ENCODE measurements at places on chromosomes 6 and 20.

DNA sequence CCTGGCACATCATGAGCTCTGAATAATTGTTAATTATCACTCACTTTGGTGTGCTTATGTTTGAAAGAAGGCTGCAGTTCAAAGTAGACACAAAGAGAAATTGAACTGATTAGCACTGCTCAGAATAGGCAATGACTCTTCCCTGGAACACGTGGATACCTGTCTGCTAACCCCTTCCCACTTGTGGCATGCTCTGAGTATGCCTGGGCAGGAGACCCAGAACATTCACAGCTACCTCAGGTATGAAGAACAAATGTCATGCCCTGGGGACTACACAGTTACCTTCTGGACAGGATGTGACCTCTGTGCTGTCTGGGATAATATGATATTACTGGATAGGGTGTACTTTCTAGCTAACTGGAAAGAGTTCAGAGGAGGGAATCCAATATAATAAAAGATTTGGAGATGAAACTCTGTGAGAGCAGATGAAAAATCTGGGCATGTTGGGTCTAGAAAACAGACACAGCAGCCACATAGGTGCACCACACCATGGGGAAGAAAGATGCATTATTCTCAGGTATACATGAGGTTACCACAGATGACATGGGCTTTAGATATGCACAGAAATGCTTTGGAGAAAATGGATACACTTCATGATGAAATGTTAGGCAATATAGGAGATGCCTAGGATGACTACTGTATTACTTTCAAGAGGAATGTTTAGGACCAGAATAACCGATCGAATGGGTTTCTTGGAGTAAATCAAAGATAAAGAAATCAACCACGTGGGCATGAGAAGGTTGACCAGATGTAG, 324.2 kb upstream of the PREP start:
- DNase-seq = peak; percentile 35

- DNase-seq = peak; percentile 60
Observed at GRCh38 chr6:153170511-153170910, 39.4 kb upstream of the RGS17 start.

DNA sequence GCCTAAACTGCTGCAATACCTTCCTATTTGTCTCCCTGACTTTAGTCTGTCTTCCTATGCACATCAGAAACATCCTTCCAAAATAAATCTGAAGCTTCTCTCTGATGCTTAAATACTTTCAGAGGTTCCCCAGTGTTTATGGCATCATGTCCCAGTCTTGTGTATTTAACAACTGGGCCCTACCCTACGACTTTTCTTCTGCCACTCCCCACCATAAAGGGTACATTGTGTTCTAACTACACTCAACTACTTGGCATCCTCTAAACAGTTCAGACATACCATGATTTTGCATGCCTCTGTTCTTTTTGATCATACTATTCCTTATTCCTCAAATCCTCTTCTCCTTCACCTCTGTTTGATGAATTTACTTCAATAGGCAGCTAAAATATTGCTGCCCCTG, 143.0 kb upstream of the KCNK16 start:
- DNase-seq = no peak

DNA sequence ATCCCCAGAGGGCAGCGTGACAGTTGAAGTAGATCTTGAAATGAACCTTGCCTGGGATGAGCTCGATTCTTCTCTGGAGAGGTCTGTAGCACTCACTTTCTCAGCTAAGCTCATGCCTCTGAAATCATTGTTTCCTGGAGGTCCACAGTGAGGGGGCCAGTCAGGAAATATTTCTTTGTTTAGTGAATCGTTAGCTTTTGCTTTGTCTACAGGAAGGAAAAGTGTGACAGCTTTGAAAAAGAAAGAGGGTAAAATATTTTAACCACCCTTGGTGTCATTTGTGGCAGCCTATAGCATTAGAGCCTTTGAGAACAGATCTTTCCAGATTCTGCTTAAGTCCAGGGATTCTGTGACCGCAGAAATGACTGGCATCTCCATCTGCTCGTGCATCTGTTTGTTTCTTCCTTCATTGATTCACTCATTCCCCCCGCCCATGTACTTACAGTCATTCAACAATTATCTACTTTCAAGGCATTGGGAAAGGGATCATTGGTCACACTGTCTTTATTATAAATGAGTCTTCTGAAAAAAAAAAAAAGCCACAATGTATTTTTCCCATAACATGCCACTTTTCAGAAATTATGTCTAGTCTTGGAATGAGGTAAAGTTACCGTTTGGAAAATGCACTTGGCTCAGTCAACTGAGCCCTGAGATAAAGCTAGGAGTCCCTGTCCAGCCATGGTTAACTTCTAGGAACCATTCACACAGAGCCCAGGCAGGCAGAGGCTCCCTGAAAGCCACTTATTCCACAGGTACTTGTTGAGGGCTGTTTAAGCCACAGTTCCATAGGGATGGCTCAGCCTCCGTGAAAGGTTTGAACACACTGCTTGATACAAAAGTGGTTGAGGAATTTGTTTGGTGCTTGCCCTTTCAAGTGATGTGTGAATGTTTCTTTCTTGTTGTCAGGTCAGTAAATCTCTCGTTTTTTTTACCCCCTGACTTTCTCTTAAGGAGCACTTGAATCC, 86.0 kb downstream of the TIAM2 start:
- DNase-seq = peak; percentile 80

DNA sequence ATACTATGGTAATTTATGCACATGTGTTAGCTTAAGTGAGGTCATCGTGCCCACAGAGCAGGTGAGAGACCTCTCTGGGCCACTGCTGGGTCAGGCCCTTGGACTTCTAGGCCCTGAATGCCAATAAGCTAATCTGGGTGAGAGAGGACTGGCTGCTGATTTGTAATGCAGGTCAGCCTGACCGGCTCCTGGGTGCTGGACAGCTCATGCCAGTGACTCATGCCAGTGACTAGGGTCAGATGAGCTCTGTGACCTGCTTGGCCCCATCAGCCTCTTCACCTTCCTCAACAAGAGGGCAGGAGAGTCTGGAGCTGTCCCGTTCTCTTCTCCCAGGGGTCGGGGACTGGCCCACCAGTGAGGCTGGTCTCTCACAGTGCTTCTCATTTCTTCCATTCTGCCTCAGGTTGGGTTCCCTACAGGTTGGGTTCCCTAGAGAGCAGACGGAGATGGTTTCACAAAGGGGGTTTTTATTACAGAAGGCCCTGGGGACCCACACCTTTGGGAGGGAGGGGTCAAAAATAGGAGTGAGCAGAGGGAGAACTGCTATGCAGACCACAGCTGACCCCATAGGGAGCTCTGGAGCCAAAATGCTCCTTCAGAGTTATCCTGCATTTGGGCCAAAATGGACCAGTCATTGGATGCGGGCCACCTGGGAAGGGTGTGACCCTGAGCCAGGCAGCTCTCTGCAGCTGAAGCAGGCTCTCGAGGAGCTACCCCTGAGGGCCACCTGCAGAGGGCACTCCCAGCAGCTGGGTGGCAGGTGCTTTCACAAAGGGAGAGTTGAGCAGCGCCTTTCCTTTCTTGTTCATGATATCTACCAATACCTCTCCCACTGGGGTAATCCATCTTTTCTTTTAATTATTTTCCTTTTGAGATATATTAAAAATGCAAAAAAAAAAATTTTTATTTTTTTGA, 2.2 kb upstream of the OXT start:
- no peak for DNase-seq

DNA sequence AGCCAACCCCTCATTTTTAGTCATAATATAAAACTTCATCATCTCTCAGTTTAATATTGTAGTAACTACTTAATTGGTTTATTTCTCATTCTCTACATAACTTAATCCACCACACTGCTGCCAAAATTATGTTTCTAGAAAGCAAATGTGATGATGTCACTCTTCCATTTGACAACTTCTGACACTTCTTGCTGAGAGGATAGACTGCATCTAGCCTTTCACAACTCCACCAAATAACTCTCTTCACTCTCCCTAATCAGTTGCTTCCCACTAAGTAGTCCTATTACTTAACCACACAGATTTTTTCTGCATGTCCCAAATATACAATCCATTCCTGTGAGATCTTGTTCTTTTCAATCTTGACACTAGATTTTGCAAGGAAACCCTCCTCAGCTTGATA, 951.3 kb downstream of the EPHA7 start:
- DNase-seq = no peak

DNA sequence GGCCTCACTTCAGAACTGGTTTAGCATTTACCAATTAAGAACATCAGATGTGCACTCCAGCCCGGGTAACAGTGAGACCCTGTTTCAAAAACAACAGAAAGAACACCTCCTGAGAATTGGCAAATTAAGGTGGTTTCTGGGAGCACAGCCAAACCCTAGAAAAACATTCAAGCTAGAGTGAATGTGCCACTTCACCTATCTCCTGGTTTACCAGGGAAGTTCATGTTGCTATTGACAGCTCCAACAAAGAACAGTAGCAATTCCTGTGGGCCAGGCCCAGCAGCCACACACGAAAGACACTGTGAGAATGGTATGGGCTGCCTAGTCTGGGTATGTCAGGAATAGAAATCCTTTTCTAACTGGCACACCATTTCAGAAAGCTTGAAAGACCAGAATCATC, 4.9 kb downstream of the POLR1C start:
- no peak for DNase-seq

DNA sequence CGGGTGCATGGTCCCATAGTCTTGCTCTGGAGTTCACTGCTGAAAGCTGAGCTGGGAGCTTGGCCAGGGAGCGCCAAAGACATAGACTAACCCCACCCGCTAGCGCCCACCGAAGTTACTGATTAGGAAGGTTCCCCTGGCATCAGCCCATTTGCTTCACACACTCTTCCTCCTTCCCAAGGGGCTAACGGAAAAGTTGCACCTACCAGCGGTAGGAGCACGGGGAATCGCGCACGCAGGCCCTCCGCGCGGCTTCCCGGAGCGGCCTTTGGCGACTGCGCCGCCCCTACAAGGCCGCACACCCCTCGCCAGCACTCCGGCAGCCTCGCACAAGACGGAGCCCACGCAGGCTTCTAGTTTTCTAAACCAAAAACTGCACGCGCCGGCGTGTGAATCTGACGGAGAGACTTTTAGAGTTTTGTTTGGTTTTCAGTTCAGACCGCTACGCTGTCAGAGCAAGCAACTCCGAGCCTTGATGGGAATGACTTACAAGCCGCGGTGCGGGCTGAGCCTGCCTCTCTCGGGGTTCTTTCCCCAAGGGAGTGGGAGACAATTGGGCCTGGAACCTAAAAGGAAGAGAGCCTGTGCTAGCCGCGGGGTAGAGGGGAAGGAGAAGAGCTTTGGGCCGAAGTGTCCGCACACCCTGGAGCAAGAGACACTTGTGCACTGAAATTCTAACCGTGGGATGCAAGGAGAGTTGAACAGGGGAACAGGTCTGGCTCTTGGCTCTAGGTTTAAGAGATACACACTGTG, 891 bp upstream of the POU3F2 start:
- DNase-seq = no peak

- DNase-seq = peak; percentile 0
Observed at GRCh38 chr6:51541847-51542246, 545.6 kb downstream of the PKHD1 start.

GRCh38 chr20:57877131-57877824, 167.5 kb upstream of the PMEPA1 start:
- no peak for DNase-seq
